Ureter (tissue), 1 donor: ENCODE measurements at places on chromosomes 2 and 18. TPM values are rescaled to one million over a fixed set of nuclear protein-coding genes. Genes with fewer than 3 reads are reported as not detected.

HTRA2 gene
- total RNA-seq = 22.4 TPM

ANKRD23 gene
- 10.2 TPM for total RNA-seq

DNA sequence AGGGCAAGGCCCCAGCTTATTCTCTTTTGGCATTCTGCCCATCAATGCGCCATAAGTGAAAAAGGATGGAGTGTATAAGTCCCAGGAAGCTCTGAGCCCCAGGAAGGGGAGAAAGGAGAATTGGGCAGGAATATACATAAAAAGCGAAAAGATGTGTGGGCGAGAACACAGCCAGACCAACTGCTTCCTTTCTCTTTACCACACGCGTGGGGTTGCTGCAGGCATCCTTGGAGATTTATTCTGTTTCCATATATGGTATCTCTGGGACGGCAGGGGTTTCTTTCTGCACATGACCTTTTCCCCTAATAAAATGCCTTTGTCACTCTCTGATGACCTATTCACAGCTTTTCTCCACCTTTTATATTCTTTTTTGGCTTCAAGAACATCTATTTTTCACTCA, 440.5 kb downstream of the NBAS start:
- no peak for DNase-seq

TRABD2A gene
- 4.1 TPM for total RNA-seq

TAF4B gene
- 7.8 TPM for total RNA-seq

DNA sequence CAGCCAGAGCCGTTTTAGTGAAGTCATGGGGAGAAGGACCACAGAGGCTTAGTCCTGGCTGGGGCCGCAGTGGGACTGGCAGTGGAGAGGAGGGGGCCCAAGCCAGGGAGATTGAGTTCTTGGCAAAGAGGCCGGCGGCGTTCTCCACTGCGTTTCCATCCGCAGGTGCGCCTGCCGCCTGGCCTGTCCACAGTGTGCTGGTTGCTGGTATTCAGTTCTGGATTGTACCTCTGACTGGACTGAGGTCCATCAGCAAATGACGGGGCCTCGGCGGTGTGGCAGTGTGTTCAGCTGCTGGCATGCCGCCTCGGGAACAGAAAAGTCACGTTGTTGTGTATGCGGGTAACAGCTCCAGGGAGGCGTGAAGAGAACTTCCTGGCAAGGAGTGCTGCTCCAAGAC, 36.8 kb downstream of the LRRFIP1 start:
- DNase-seq = no peak

DNA sequence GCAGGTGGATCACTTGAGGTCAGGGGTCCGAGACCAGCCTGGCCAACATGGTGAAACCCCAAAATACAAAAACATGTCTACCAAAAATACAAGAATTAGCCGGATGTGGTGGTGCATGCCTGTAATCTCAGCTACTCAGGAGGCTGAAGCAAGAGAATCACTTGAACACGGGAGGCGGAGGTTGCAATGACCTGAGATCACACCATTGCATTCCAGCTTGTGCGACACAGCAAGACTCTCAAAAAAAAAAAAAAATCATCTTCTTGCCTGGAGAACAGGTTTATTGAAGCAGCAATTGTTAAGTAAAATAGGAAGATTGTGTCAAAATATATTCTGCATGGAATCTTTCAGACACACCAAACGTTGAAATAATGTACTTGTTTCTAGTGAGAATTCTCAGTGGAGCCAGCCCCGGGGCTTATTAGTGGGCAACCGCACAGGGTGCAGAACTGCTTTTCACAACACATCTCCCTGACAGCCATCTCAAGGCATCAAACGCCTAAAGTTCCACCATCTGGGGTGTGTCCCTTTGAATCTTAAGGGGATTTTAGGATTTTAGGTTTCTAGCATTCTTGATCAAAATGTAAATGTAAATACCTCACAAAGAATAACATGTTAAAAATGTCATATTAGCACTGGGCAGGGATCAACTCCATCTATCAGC, 28.6 kb upstream of the PPP4R1 start:
- no peak for DNase-seq
